Activated naive CD4-positive, alpha-beta T cell treated with Interleukin-2 at 50 U/mL for 16 hours (primary cell): ENCODE measurements at places on chromosomes 3 and 15.

DNA sequence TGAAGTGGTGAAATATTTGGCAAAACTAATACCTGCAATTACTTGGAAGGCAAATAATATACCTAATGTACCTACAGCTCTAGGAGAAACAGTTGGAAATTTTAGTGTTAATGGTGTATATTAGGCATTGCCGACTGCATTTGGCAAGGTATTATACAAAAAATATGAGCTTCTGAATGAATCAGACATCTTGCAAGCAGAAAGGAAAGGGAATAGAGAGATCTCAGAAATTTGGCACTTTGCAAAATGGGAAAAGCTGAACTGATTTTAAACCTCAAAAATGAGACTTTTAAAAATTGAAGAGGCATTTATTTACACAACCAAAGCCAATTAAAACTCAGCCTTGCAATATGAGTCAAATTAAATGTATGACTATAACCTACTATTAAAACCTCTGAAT lies 40.2 kb upstream of the C15orf61 start:
- DNase-seq, result no peak

DNA sequence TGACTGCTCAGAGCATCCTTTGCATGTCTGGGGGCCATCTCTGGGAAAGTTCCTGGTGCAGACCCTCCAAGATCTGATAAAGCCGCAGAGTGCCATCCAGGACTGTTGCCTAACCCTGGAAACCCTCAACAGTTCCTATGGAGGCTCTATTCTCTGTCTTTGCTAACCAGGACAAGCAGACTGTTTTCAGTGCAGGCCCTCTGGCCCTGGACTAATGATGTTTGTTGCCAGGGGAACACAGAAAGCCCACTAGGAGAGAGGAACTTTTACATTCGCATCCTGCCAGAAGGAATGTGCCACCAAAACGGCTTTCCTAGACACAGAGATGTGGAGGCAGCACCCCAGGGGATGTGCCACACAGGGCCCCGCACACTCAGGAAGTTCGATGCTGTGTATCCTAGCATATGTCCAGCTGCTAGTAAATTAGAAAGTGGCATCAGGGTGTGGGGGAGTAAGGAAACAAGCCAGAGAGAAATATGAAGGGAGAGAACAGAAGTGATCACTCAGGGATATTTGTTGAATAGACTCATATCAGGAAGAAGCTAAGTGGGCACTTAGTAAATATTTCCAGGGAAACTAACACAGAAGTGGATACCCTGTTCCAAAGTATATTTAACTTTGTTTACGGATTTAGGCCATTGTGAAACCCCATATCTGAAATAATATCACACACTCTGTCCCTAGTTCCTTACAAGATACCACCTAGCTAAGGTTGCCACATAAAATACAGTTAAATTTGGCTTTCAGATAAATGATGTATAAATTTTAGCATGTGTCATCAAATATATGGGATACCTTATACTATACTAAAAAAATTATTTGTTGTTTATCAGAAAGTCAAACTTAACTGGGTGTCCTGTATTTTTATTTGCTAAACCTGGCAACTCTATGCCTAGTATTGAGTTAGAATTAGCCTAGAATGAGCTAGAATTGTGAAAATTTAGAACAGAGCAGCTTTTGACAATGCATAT lies 29.9 kb upstream of the TMOD3 start:
- DNase-seq, result no peak

DNA sequence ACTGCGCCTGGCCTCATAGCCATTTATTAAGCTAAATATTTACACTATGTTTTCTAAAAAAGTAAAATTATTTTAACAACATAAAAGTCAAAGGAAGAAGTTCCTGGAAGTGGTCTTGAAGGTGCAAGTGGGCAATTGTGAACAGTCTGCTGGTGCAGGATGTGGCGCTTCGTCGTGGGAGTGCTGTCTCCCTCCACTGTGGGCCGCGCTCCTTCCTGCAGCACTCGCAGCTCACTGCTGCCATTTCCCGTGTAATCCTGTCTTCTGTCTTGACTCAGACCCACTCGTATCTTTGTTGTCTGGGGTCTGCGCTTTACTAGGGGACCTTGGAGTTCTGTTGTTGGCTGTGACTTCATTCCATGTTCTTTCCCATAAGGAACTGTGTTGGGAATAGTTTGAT lies 56.3 kb downstream of the APBA2 start:
- peak; percentile 21 for DNase-seq

DNA sequence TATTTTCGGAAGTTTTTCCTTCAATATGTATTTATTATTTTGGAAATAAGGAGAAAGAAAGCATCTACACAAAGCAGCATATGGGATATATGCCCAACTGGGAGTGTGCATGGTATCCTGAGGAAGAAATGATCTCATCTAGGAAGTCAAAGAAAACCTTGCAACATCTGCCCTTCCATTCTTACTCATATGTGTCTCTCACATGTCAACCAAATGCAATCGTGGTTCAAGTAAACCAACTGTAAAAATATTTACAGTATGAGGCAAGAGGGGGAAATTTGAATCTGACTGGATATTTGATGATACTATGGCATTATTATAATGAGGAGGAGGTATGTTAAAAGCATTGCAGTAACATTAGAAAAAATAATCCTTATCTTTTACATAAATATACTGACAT lies 3.2 kb upstream of the SCG3 start:
- no peak for DNase-seq

- DNase-seq, result no peak
Observed at GRCh38 chr3:165786013-165786412, 51.2 kb downstream of the BCHE start.

GRCh38 chr3:149090907-149091306 lies 4.6 kb upstream of the HLTF start:
- no peak for DNase-seq

DNA sequence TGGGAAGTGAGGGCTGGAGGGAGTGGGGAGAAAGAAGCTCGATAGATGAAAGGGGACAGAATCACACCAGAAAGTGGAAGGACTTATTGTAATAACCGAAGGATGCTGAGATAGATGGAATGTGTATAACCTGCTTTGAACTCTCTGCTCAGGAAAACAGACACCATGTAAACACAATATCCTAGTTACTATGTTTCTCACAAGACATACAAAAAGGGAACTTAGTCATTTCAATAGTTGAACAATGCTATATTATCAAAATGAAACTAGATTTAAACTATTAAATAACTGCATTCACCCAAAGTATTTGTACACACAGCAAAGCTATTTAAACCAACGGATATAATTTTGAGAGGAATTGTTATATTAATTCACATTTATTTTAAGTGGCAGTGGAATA lies 108.3 kb upstream of the GADL1 start:
- no peak for DNase-seq

DNA sequence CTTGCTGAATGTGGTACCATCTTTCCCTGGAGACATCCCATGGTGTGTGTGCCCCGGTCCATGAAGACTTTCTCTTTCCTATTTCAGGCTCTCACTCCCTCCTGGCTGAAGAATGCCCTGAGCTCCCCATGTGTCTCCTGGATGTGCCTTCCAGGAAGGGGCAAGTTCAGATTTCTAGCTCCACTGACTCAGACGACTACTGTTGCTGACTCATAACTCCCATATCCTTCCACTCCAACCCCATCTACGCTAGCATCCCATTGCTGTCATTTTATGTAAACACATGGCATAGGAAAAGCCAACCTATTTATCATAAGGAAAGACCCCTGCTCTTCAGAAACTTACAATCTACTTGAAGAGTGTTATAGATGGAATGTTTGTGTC lies 95.0 kb downstream of the ADCY5 start:
- DNase-seq, result no peak

- DNase-seq, result no peak
Observed at GRCh38 chr15:50051811-50052419, 67.1 kb downstream of the ATP8B4 start.

GRCh38 chr15:61476741-61477140 lies 247.6 kb upstream of the RORA start:
- no peak for DNase-seq

DNA sequence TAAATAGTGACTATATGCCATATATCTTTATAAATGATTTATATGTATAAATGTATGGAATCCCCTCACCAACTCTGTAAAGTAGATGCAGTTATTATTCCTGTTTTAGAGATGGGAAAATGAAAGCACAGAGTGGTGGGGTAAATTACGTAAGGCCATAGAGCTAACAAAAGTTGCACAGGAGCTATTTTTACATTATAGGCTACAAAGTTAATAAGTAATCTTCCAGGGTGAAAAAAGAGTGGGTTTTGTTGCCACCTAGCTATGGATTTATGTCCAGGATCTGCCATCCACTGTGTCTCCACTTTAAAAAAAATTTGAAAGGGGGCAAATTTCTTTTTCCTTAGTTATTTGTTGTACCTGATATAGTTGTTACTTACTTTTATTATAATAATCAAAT lies 235.7 kb downstream of the MCTP2 start:
- DNase-seq, result no peak

DNA sequence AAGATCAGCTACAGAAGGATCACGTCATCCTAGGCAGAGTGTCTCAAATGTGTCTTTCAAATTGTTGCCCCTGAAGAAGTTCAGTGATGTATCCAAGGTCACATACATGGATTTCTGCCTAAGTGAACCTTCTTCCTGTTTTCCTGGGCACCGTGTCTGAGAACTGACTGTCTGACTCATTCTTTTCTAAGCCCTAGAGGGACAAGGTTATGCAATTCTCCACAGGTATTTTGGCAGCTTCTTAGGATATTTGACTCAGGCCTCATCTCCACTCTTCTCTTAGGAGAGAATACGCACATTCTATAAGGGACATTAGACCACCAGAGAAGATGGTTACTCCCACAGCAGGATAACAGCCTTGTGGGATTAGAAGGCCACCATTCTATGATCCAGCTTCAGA lies 391.9 kb upstream of the THBS1 start:
- DNase-seq, result no peak

GRCh38 chr15:43093026-43093425 lies 12.8 kb downstream of the UBR1 start:
- no peak for DNase-seq

GRCh38 chr3:192399767-192400166 lies 327.6 kb downstream of the FGF12 start:
- DNase-seq, result no peak

DNA sequence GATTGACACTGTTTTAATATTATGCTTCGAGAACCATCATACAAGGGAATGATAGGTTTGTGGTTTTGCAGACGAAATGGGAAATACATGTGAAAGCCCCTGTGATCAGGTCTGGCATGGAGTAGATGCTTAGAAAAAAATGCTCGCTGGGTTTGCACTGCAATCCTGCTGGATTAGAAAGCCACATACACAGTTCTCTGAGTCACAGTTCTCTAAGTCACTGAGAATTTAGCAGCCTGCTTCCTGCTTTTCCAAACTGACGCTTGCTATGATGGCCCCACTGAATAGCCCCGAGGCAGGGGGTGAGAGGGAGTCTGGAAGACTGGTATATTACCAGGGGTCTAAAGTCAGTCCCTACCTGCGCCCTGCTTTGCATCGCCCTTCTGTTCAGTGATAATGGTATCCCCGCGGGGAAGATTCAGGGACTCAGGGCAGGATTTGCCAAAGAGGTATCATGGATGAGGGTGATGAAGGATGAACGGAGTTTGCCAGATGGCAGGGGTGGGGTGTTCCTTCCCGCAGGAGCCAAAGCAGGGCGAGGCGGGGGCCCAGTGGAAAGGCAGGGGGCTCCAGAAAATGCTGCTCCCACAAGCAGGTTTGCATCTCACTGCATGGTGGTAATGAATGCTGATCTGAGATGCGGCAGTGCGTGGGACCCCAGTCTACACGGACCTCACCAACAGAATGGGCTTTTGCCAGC lies 82.3 kb downstream of the IQSEC1 start:
- no peak for DNase-seq

DNA sequence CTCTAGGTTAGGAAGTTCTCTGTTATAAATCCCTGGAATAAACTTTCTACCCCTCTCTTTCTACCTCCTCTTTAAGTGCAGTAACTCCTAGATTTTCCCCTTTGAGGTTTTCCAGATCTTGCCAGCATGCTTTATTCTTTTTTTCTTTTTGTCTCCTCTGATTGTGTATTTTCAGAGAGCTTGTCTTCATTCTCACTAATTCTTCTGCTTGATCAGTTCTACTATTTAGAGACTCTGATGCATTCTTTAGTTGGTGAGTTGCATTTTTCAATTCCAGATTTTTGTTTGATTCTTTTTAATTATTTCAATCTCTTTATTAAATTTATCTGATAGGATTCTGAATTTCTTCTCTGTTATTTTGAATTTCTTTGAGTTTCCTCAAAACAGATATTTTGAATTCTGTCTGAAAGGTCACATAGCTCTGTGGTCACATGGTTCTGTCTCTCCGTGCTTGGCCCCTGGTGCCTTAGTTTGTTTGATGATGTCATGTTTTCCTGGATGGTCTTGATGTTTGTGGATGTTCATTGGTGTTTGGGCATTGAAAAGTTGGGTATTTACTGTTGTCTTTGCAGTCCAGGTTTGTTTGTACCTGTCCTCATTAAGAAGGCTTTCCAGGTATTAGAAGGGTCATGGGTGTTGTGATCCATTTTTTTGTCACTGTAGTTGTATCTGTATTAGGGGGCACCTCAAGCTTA lies 89.2 kb downstream of the BBX start:
- no peak for DNase-seq

DNA sequence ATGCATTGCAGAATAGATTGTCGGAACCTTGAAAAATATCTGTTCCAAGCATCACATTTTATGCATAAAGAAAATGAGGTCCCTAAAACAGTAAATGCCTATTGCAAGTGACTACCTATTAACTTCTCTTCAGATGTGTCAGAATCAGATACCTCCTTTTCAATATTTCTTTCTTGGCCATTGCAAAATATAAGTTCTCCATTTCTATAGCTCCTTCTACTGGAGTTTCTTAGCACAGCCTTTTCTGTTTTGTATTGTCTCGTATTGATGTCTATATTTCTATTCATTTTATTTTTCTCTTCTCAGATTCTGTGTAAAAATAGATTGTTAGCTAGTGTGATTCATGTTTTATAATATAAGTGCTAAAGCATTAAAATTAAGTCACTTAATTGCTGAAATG lies 63.4 kb downstream of the PPARG start:
- DNase-seq, result no peak

GRCh38 chr15:91484141-91484540 lies 369.4 kb upstream of the SLCO3A1 start:
- no peak for DNase-seq
